ENCODE measurements at places on chromosomes 6 and 20.

GRCh38 chr6:20631549-20631924 is 97.3 kb downstream of the CDKAL1 start:
- DNase-seq = no peak

DNA sequence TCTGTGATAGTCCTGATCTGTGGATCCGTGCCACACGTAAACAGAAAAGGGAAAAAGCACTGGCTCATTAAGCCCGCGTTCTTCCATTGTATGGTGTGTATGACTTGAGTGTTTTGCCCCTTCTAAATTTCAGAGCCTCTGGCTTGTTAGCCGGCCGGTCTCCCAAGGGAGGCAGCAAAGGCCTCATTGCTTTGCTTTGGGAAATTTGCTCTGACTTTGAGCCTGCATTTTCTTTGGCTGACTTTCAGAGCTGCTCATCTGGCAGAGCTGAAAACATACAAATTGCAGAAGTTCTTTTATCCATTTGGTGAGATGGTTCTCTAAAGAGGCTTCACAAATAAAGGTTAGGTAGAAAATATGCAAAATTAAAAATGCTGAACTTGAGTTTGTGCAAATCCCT is 123.0 kb downstream of the UTRN start:
- no peak for DNase-seq

DNA sequence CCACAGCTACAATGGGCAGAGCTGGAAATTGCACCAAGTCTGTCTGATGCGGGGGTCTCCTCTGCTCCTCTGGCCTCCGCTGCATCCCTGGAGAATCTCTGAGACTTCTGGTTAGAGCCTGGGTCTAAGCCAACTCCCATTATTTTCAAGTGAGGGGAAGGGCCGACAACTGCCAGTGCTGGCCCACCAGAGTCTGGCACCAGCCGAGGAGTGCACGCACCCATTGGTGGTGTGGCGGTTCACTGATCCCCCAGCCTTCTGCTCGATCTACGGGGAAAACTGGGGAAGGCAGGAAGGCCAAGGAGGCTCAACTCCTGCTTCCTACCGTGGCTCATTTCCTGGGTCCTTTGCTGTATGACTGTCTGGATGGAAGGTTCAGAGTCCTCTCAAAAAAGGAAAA is 6.2 kb downstream of the NQO2 start:
- no peak for DNase-seq

DNA sequence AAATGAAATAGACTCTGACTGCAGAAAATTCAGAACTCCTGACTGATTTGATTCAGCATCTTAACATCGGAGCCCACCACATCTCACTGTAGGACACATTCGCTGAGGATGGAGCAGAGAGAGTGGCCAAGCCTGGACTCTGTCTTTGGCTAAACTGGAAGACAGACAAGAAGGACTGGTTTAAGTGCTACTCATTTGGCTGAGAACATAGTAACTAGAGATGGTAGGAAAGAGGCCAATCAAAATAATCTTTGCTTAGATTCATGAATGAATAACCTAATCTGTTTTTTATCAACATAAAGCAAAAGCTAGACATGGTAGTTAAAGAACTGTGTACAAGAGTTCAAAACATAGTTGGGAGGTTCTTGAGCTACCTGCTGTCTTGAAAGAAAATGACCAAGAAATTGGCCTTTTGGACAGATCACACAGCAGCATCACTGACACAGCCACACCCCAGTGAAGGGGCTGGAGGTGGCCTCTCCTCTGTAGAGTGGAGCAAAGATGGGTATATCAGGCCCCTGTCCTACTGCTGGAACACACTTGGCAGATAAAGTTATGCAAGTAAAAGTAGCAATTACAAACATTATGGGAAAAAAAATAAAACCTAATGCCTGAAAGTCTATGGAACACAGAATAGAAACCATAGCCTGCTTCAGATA is 87.1 kb upstream of the NT5E start:
- DNase-seq = no peak

- DNase-seq = no peak
Measured at GRCh38 chr20:61119794-61120410, 132.2 kb upstream of the CDH4 start.

GRCh38 chr6:37488476-37488875 is 11.2 kb downstream of the CCDC167 start:
- no peak for DNase-seq

DNA sequence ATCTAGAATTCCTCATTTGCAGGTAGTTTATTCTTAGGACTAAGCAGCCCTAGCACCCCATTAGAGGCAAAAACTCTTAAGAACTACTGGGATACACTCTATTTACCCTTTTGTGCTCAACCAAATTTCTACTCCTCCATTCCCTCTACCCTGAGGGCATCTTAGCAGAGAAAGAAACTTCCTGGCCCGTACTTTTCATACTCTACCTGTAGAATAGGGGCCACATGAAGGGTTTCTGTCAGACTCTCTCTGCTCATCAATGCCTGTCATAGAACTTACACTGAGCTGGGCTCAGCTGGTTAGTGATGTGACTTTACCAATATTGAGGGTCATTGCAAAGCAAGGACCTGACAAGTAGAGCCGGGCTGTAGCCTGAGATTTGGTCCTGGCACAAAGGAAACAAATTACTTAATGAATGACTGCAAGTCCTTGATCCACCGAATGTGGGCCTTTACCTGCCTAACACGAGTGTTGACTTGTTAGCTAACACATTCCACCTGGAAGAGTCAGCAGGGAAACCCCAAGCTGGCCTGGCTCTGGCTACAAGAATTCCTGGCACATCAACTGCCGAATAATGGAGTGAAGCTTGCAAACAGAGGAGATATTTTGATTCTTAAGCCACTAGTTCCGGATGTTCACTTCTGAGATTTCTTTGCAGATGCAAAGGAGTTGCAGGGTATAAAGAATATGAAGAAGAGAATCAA is 280.5 kb upstream of the JAG1 start:
- DNase-seq = no peak

GRCh38 chr20:22781869-22782268 is 197.5 kb upstream of the FOXA2 start:
- no peak for DNase-seq

DNA sequence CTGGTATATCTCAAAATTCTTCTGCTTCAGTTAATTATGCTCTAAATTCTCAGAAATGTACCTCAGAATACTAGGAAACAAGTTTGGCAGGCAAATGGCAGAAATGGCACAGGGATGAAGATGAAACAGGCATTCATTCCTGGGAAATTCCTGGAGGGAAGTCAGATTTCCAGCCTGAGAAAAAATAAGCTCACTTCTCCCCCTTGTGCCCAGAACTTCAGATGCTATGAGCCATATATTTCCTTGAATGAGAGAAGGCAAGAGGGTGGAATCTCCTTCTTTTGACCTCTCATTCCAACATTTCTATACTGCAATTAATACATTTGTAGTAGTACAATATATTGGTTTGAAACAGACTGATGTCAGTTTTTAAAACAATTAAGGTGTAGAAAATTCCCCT is 22.8 kb downstream of the RGS17 start:
- DNase-seq = no peak

Measured in right renal cortex interstitium (tissue), 3 donors.